ENCODE measurements at places on chromosomes 3 and 15. TPM values are rescaled to one million over a fixed set of nuclear protein-coding genes. Genes with fewer than 3 reads are reported as not detected.

GRCh38 chr3:142244056-142244455, 18.7 kb upstream of the GK5 start:
- no peak for DNase-seq

DNA sequence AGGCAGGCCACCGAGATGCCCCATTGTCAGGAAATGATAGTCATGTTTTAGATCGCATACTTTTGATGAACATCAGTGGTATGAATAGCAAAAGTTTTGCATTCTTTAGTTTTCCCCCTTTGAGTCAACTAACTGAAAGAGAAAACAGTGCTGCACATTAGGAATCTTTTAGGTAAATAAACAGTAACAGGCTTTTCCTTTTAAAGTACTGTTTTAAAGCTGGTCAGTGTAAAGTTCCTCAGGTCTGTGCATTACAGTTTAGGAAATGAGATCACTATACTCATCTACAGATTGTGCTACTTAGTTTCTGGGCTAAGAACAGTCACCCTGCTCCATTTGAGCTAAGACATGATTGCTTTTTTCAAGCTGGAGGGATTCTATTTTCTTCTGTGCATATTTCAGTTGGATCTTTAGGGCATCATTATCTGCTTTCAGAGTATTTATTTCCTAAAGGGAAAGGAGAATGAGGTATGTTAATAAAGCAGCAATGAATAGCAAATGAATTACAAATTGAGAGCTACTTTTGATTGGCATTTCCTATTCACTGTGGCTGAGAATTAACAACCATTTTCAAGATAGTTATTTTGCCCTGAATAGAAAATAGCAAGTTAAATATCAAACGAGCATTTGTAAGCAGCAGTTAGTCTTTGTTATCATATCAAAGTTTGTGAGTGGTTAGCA, 36.5 kb downstream of the FAM98B start:
- no peak for DNase-seq

- no peak for DNase-seq
Observed at GRCh38 chr3:150583028-150583427, 20.1 kb upstream of the SELENOT start.

GRCh38 chr3:37453393-37454389, 279.3 kb upstream of the LRRFIP2 start:
- no peak for DNase-seq

- no peak for DNase-seq
Observed at GRCh38 chr3:170149016-170149415, 32.5 kb downstream of the PHC3 start.

DNA sequence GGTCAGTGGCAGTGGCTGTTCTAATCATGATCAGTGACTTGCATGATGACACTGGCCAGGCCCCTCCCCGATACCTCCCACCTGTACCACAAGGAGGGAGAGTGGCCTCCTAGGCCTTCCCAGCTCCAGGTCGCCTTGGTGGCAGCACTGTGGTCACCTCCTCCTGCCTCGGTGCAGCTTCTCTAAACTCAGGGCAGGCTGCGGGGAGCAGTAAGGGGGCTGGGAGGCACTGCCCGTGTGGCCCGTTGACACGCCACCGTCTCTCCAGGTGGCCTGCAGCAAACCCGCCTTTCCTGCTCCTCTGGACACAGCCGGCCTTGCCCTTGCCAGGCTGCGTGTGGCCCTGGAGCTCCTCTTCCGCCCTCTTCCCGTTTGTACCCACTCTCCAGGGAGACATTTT, 184.1 kb downstream of the XXYLT1 start:
- DNase-seq, result no peak

DNA sequence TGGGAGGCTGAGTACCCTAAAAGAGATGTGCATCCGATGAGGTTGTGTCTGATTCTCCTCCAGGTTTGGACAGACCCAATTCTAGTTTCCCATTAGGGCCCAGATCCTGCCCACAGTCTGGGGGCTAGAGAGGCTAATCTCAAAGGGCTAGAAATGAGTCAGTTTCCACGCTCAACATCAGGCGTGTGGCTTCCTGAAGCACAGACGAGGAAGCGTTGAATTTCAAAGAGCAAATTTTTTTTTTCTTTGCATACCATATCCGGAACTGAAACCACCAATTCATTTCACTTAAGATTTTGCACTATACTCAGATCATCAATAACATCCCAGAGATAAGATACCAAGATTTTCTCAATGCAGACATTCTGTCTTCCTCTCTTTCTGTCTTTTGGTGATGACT, 173.8 kb upstream of the BCL6 start:
- DNase-seq, result no peak

DNA sequence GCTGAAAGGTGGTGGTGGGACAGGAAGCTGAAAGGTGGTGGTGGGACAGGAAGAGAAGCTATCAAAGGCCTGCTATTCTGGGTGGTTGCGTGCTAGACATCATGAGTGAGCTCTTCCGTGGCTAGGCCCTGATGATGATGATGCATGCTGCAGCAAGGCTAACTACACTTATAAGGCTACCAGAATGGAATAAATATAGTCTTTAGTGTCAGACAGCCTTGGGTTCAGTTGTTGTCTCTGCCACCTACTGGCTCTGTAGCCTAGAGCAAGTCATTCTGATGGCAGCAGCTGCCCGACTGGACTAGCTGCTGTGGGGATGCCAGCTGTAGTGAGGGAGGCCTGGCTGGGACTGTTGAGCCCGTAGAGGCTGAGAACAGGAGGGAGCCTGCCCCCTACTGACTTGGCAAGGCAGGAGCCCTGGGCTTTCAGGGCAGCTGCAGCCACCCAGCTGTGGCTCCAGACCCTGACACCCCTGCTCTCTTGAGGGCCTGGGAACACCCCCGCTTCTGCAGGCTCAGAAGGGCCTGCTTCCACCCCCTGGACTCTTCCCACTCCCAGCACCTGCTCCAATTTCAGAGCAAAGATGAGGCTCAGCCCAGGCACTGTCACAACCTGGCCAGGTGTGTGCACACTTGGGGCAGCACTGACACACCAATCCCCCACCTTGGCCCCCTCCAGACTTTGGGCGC, 21.4 kb upstream of the ZBED2 start:
- no peak for DNase-seq

GRCh38 chr15:42788725-42789124, 51.8 kb upstream of the CDAN1 start:
- DNase-seq, result no peak

DNA sequence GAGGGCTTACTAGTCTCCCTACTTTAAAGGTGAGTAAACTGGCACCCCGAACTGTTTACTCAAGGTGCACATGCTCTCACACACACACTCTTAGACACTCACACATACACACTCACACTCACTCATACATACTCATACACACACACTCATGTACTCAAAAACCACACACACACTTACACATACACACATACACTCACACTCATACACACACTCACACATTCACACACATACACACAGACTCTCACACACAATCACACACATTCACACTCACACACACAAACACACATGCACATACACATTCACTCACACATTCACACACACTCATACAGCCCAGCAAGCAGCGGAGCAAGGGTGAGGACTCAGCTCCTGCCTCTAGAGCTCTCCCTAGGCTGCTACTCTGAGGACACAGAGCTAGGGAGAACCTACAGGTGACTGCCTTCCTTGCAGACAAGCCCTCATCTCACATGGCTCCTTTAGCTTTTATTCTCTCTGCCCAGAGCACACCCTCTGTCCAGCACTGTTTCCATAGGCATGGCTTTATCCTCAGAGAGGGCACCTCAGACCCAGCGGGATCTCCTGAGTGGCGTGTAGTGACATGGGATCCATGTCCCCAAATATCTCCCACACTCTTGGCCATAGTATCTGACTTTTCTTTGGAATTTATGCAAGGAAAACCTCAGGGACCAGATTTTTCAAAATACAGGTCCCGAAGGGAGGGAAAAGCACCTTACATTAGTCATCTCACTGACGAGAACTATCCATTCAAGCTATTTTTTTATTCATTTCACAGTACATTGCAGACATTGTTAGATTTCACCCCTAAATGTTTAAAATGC, 26.2 kb upstream of the ATG7 start:
- DNase-seq, result no peak

- no peak for DNase-seq
Observed at GRCh38 chr3:14410106-14410502, 7.7 kb downstream of the SLC6A6 start.

- DNase-seq, result no peak
Observed at GRCh38 chr15:37682304-37682703, 252.1 kb upstream of the TMCO5A start.

GRCh38 chr15:69749797-69750196, 297.2 kb downstream of the RPLP1 start:
- DNase-seq, result no peak

DNA sequence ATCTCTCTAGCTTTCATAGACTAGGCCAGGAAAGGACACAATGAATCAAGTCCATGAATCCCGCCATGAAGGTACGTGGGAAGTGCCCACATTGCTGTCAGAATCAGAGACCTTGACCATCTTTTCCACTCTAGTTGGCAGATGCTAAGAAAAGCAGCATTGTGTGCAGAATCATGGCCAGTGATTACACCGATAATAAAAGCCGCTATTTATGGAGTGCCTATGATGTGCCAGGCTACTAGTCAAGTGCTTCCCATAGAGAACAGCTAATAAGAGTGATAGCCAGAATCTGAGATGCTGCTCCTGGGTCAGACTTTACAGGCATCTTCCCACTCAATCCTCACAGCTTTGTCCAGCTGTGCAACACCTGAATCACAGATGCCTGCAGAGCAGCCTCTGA, 13.2 kb upstream of the RPL32 start:
- no peak for DNase-seq

DNA sequence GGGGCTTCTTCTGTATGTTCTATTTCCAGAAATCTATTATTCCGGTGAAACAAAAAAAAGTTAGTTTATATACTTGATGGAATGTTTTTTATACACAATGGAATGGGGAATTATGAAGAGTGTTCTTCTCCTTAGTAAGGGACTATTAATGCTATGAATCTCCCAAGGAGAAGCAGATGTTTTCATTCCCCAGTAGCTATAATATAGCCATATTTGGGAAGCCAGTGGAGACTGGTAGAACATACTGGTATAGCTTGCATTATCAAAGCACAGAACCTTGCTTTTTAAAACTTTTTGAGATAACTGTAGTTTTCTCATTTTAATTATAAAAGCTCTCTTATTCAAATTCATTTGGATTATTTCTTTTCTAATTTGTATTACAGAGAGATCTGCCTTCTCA, 38.3 kb downstream of the ADGRG7 start:
- no peak for DNase-seq

DNA sequence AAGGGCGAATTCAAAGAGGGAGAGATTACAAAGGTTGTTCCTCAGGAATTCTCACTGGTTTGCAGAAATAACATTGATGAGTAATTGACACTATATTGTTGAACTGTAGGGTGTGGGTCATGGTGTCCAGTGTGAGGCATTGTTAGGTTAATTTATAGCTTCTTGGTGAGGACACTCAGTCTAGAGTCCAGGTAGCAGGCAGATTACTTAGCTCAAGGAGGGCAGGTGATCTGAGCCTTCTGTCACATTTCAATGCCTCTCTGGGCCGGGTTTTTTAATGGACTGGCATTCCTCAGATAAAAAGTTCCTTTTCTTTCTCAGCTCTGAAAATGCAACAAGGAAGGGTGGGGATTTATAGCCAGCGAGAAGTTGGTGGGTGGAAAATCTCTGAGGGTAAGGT, 194.2 kb upstream of the PROK2 start:
- no peak for DNase-seq

DNA sequence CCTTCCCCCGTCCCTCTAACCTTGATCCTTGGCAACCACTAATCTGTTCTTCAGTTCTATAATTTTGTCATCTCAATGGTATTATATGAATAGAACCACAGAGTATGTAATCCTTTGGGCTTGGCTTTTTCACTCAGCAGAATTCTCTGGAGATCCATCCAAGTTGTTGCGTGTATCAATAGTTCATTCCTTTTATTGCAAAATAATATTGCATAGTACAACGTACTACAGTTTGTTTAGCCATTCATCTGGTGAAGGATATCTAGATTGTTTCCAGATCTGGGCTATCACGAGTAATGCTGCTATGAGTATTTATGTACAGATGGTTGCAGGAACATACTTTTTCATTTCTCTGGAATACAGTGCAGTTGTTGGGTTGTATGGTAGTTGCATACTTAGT, 76.2 kb downstream of the PLXNA1 start:
- DNase-seq, result no peak

GRCh38 chr3:172658344-172659245, 52.3 kb downstream of the NCEH1 start:
- DNase-seq, result no peak

GRCh38 chr3:192010490-192010889, 549.5 kb downstream of the PYDC2 start:
- DNase-seq, result no peak

- DNase-seq, result no peak
Observed at GRCh38 chr3:188271226-188271914, 117.4 kb downstream of the LPP start.

DNA sequence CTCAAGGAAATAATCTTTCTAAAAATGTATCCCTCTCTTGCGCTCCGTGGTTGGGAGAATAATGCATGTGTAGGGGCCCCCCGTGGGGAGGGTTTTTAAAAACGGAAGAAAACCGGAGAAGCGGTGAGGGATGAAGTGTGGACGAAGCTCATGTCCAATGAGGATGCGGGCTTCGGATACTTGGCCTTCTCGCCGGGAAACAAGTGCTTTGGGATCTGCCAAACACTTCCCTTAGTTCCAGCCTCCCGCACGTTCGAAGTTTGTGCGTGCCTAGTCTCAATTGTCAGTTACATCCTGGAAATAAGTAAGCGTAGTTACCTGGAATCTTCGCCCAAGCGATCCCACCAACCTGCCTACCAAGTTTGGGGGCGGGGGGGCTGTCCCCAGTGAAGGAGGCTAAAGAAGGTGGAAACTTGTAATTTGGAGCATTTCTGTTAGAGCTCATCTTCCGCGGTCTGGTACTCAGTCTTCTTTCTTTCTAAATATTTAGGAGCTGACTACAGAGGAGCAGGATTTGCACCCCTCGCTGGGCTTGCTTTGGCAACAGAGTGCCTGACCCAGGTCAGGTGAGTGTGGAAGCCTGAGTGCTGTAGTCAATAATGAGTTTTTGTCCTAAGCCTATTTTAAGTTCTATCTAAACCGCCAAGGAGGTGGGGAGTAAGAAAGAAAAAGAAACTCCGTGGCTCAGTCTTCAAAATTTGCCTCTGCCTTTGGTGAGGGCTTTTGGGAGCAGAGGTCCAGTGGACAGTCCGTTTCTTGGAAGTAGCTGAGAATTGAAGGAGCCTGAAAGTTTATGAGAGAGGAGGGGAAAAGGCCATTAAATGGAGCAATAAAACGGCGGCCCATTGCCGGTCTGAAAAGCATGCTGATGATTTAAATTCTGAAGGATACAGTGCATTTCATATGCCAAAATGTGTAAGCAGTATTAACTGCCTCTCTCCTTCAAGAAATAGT, 1.1 kb downstream of the ITPR1 start:
- DNase-seq, result no peak

The SMCO1 gene
- polyA plus RNA-seq, result not detected

The LEKR1 gene
- 2.2 TPM for polyA plus RNA-seq

The ASB7 gene
- polyA plus RNA-seq, result 18.1 TPM

The SSR3 gene
- polyA plus RNA-seq, result 164 TPM

The GABRR3 gene
- polyA plus RNA-seq, result not detected

The UBE2E2 gene
- polyA plus RNA-seq, result 64.7 TPM

The ULK4 gene
- 2.7 TPM for polyA plus RNA-seq

The LMAN1L gene
- not detected for polyA plus RNA-seq

The SLC12A1 gene
- polyA plus RNA-seq, result 8.3 TPM

The TNNC1 gene
- 11.1 TPM for polyA plus RNA-seq

The GALNT15 gene
- polyA plus RNA-seq, result 2.3 TPM

The STAC gene
- 14.3 TPM for polyA plus RNA-seq

The PTPN9 gene
- polyA plus RNA-seq, result 45.3 TPM

The SCG3 gene
- 0.57 TPM for polyA plus RNA-seq

The GOLGA6A gene
- polyA plus RNA-seq, result 0.33 TPM

Measured in left renal pelvis (tissue), 4 donors.